ENCODE measurements at places on chromosomes 7 and 10.

- no peak for DNase-seq
Measured at GRCh38 chr7:127978421-127978820, 52.8 kb downstream of the LRRC4 start.

- DNase-seq, result no peak
Measured at GRCh38 chr10:70343712-70344111, 38.7 kb downstream of the LRRC20 start.

DNA sequence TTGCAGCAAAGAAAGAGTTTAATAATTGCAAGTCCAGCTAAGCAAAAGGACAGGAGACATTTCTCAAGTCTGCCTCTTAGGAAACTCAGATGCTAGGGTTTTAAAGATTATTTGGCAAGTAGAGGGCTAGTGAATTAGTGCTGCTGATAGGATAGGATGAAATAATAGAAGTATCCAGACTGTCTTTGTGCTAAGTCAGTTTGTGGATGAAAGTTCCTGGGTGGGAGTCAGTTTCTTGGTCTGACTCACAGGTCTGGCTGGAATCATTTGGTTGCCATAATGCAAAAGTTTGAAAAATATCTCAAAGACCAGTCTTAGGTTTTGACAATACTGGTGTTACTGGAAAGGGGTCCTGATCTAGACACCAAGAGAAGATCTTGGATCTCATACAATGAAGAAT lies 42.6 kb upstream of the INHBA start:
- no peak for DNase-seq

- no peak for DNase-seq
Measured at GRCh38 chr7:1053816-1054370, 9.5 kb downstream of the GPR146 start.

DNA sequence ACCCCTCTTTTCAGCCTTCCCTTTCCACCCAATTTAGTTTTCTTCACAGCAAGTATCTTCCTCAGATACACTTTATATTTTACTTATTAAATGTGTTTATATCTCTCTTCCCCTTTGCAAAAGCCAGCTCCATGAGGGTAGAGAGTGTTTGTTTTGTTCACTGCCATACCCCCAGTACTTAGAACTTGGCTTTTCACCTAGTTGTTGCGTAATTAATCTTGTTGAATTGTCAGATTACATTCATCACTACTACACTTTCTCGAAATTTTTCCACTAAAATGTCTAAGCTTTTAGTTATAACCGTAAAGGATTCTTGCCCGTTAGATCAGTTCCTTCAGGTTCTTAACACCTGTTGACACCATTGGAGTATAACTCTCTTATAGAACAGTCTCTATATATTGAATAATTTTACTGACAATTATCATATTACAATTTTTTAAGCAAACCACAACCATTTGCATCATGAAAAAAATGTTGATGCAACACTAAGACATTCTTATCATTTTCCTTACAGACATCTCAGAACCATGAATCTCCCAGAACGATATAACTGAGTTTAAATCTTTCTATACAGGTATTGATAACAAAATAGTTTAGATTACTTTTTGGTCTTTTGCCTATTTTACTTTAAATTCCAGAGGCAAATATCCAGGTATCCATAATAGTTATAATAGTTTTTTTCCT lies 29.9 kb downstream of the VWDE start:
- no peak for DNase-seq

DNA sequence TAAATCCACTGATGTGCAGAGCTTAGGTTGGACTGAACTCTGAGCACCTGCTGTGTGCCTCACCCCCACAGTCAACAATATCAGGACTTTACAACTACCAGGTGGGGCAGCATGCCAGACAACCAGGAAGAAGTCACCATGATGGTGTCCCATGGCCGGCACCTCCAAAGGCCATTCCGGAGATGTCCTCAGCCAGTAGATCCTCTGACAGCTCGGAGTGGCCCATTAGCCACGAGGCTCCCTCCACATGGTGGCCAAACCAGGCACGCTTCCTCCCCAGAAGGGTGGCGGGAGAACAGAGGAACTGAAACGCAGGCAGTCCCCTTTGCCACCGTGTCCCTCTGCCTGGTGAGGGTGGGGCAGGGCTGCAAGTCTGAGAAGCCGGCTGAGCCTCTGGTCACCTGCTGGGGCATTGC lies 390.0 kb downstream of the TNS3 start:
- DNase-seq, result peak; percentile 26

GRCh38 chr10:104273286-104273685 lies 4.3 kb downstream of the GSTO2 start:
- no peak for DNase-seq

DNA sequence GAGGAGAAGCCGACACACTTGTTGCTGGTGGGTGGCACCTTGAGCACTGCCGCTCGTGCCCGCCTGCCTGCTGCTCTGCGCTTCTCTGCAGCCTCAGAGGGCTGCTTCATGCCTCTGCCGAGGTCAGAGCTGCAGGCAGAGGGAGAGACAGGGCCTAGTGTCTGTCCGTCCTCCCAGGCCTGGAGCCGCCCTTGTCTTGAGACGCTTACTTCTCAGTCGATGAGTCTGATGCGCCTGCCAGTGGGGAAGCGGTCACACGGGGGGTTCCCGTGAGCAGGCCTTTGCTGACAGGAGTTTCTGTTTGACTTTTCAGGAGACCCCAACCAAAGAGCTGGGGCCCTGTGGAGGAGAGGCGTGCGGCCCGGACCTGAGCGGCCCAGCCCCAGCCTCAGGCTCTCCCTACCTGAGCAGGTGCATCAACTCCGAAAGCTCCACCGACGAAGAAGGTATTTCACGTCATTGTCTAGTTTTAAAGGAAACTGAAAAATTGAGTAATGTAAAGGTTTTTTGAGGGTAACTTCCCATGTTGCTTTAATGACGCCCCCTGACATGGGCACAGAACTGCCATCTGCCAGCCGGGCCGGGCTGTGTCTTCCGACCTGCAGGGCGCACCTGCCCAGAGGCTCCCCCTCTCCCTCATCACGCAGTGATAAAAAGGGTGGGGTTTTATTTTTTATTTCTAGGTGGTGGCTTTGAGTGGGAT lies 7.8 kb upstream of the BHLHA15 start:
- DNase-seq, result no peak

- no peak for DNase-seq
Measured at GRCh38 chr10:23412223-23412622, 26.7 kb upstream of the OTUD1 start.

GRCh38 chr10:64973391-64973790 lies 1452.2 kb downstream of the REEP3 start:
- no peak for DNase-seq

DNA sequence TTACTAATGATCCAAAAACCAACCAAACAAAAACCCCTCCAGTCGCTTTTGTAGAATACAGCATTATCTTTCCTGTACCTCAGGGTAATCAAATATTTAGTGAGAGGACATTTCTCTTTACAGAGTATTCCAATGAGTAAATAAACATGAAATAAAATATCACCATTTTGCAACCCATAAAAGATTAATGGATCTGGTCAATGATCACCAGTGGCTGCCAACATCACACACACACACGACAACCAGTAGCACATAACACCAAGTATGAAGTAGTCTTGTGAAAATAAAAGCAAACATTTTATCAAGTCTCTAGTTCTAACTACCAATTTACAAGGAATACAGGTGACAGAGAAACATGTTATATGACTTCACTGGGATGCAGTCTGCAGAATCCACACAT lies 188.6 kb upstream of the IMMP2L start:
- DNase-seq, result no peak

- no peak for DNase-seq
Measured at GRCh38 chr10:62577076-62577475, 202.9 kb downstream of the ZNF365 start.

GRCh38 chr7:14020339-14020900 lies 31.0 kb upstream of the ETV1 start:
- DNase-seq, result no peak

GRCh38 chr10:97017474-97017903 lies 168.3 kb downstream of the SLIT1 start:
- DNase-seq, result no peak

- peak; percentile 6 for DNase-seq
Measured at GRCh38 chr10:99828464-99828863, 46.0 kb downstream of the ABCC2 start.

- no peak for DNase-seq
Measured at GRCh38 chr10:48336978-48337599, 30.6 kb downstream of the MAPK8 start.

DNA sequence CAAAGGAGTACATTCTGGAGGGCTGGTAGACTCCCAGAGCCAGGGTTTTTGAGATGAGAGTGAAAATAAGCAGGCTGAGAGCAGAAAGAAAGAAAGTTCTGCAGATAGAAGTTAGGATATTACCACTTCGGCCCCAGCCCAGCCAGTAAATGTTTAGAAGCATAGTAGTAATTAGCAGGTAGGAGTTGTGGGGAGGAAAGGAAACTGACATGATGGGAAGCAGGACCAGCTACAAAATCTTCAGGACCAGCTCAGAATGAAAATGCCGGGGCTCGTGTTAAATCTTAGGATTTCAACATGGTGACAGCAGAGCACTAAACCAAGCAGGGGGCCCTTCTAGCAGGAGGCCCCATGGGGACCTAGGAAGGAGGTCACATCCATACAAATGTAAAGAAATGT lies 28.7 kb downstream of the PRSS2 start:
- no peak for DNase-seq

DNA sequence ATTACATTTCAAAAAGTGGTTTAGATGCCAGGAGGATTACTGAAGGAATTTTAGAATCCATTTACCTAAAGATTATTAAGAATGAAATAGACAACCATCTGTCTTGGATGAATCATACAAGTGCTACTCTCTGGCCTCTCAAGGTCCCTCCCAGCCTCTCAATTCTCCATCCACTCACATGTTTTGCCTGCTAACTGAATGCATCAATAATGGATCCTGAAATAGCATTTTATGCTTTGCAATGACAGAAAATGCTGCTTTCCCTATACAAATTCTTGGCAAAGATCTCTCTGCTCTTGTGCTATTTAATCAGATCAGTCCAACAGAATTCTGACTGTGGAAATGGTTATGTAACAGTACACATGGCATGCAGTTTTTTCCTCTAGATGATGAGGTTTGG lies 68.1 kb downstream of the HBP1 start:
- no peak for DNase-seq

- no peak for DNase-seq
Measured at GRCh38 chr10:129909080-129909479, 55.0 kb downstream of the EBF3 start.

DNA sequence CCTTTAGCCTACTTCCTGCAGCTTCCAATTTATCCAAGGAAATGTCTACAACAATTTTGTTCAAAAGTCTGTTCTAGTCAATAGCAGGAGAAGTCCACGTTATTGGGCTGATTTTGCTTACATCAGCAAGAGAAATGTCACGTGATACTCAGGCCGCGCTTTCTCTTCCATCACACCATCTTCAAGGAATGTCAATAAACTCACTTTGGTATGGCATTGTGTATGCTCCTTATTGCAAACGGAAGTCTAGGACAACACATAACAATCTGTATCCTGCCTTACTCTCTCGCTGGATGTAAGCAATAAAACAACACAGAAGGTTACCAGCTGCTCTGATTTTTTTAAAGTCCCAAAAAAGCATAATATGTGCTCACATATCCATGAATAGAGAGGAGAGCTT lies 17.1 kb upstream of the STK17A start:
- peak; percentile 79 for DNase-seq

DNA sequence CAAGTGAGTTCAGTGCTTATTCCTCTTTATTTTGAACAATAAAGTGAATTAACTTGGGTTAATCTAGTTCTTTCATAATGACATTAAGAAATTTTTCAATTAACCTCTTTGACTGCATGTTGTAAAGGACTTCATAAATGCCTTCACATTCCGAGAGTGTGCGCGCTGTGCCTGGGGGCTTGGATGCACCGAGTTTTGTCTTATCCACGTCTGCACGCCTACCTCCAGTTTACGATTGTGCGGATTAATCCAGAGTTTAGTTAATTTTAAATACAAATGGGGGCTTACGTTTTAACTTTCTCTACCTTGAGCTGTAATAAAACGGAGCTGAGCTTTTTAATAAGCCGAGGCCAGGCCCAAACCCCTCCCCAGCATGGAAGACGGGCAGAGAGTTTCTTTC lies 120.4 kb downstream of the EBF3 start:
- no peak for DNase-seq

DNA sequence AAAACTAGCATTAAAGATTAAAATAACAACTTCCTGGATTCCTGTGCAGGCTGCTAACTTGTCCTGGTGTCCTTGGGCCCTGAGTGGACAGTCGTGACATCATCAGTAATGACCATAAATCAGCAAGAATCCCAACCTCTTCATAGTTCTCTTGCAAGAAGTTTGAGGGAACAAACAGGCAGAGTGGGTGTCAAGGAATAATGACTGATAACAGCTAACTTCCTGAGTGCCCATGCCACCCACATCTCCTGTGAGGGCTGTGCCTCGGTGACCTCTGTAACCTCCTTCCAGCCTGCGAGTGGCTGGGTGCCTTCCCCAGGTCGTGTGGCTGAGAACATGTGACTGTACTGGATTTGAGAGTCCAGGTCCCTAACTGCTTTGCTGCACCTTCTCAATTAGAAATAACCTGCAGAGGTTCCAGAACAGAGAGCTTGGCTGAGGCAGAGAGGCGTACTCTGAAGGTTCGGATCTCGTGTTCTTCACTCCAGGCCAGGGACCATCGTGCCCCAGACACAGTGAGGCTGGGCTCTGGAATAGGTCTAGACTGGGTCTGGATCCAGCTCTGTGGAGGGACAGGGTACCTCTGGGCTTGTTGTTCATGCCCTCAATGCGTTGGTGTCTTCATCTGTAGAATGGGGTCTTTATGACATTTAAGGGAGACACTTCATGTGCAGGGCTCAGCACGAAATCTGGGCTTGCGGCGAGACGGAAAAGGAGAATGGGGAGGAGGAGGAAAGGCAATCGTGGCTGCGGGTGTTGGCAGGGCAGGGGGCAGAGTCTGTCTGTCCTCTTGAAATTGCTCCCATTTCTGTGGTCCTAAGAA lies 313.1 kb upstream of the ZNF32 start:
- peak; percentile 30 for DNase-seq

GRCh38 chr10:27730041-27730440 lies 15.6 kb downstream of the MKX start:
- DNase-seq, result no peak

DNA sequence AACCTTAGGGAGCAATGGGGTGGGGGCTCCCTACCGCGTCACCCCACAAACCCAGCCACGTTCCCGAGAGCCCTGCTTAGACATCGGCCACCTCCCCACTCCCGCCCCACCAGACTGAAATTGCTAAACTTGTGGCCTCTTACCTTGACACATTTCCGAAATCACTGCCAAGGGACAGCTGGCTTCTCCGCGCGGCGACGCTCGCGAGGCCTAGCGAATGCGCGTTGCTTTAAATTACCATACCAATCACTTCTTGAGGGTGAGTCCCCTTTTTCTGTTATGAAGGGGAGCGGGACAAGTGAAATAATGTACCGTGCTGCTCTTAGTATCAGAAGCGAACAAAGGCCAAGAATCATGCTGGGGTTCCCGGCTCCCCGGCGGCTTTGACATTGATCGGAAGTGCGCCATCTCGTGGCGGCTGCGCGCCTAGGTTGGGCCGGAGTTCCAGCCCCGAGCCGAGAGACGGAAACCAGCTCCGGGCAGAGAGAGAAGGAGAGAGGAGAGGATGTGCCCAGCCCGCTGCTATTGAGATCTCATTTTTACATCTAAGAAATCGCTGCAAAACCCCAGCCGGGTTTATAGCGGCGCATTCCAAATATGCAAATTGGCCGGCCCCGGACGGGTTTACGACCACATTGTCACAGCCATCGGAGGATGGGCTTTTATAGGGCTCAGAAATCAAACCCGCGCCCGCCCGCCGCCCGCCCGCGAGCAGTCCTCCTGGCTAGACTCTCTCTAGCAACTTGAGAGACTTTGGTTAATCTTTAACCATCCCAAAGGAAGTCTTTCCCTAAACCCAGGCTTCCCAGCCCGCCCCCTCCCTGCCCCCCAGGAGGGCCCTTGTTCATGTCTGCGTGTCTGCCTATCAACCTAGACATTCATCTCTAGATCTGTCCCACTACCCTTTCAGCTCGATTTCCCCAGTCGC lies 5.3 kb downstream of the HOXA11 start:
- DNase-seq, result peak; percentile 86

Data from SJSA1 (cell line).